ENCODE measurements at places on chromosomes 12 and 14.

- DNase-seq, result no peak
Measured at GRCh38 chr12:76422543-76423438, 74.6 kb upstream of the BBS10 start.

GRCh38 chr12:11707535-11707934, 58.1 kb downstream of the ETV6 start:
- DNase-seq, result no peak

- DNase-seq, result no peak
Measured at GRCh38 chr14:101004176-101004575, 100.7 kb upstream of the RTL1 start.

GRCh38 chr14:64363265-64363846, 24.8 kb upstream of the MTHFD1 start:
- peak; percentile 12 for DNase-seq

GRCh38 chr12:128078301-128078971, 188.5 kb upstream of the TMEM132C start:
- peak; percentile 64 for DNase-seq

GRCh38 chr14:96960598-96961116, 163.5 kb downstream of the VRK1 start:
- DNase-seq, result no peak

DNA sequence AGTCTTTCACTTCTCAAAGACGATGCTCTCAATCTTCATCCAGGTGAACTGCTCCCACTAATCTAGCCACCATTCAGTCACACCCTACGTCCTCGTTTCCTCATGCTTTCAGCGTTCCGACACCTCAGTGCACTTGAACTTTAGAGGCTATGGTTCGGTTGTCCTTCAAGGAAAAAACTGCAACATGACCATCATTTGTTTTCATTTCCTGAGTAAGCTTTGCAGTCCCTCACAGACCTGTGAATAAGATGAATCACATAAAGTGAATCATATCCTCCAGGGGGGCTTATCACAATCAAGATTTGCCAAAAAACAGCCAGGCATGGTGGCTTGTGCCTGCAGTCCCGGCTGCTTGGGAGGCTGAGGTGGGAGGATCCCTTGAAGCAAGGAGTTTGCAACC, 80.2 kb downstream of the TMCC3 start:
- DNase-seq, result no peak

- DNase-seq, result no peak
Measured at GRCh38 chr12:116241157-116241759, 36.2 kb downstream of the MED13L start.

GRCh38 chr12:64400041-64400440, 4.2 kb upstream of the XPOT start:
- DNase-seq, result peak; percentile 34

- DNase-seq, result peak; percentile 80
Measured at GRCh38 chr14:25006961-25007795, 42.8 kb downstream of the STXBP6 start.

- no peak for DNase-seq
Measured at GRCh38 chr12:40602562-40602961, 89.7 kb upstream of the CNTN1 start.

DNA sequence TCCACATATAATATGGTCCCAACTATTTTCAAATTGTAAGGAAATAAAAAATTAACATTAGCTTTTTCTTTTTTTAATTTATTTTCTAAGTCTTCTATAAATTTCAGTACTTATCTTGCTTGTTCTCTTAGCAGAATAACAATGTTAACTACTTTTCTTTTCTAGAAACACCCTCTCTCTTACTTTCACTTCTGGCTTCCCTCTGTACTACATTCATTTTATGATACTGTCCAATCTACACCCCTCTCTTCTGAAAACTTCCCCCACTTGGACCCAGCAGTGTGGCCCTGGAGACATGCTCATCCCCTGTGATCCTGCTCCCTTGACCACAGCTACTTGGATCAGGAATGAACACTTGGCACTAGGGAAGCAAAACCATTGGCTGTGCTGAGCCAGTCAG, 15.7 kb downstream of the SGPP1 start:
- no peak for DNase-seq

DNA sequence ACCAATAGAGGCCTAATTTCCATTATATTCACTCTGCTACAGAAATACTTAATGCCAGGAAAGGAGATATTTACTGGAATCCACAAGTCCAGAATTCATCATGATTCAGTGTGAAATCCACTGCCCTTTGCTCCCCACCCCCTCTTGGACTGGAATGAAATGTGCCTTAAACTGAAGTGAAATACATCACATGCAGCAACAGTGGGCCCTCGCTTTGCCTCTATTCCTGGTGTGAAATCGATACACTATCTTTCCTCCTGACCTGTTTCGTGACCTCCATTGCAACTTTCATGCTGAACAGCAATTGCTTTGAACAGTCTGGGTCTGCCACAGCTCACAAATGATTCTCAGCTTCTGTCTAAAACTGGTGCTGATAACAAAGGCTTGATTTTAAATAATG, 100.6 kb downstream of the NPAS3 start:
- DNase-seq, result no peak

DNA sequence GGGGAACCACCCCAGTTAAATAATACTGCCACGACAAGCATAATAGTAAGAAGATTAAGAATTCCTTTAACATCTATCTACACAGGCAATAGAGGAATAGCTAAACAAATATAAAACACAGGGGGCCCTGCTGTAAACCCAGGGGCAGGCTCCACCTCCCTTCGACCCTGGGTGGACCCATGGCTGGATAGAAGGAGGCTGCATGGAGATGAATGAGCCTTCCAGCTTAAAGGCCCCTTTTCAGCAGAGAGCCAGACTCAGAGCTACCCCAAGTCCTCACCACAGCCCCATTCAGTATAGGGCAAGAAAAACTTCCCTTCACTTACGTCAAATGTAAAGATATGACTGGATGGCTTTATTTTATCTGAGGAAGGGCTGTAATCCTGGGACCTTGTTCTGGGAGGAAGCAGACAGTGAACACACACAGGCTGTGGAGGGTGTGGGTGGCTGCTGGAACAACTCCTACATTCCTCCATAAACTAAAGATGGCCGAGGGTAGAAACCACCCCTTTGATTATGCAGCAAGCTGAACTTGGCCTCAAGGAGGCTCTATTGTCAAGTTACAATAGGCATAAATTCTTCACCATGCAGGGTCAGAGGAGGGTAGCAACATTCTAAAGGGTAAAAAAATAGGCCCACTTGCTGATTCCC, 30.4 kb downstream of the NUAK1 start:
- peak; percentile 52 for DNase-seq

DNA sequence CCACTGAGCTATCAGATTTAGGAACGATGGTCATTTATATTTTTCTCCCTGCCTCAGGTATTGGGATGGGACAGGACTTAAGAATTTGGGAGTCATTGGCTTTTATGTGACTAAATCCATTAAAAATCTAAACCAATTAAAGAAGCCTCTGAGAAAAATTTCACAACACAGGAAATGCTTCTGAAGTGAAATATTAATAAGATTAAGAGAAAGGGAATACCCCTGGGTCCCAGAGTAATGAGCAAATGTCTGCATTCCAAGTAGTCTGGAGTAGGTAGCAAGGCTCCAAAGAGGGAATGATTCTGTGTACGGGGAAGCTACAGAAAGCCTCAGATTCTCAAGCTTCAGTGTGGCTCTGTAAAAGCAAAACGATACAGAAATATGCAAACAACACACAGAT, 707 bp upstream of the MED6 start:
- no peak for DNase-seq

Measured in myocyte (in vitro differentiated cells).